ENCODE measurements at places on chromosomes 12 and 14.

GRCh38 chr12:13250416-13250815, 53.9 kb downstream of the EMP1 start:
- no peak for DNase-seq

DNA sequence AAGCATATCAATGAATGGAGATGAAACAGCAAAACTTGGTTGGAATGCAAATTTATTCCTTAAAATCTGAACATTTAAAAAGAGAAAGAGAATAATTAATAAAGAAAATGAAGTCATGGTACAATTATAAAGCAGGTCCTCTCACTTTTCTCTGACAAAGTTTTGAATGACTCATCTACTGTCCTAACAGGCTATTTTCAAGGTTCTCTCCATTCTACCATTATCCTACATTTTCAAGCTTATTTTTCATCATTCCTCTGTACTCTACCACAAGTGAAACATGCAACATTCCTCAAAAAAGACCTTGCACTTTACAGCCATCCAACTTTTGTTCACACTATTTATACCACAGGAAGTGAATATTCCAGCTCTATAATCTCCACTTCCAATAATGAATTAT, 36.9 kb upstream of the AP4S1 start:
- DNase-seq: no peak

DNA sequence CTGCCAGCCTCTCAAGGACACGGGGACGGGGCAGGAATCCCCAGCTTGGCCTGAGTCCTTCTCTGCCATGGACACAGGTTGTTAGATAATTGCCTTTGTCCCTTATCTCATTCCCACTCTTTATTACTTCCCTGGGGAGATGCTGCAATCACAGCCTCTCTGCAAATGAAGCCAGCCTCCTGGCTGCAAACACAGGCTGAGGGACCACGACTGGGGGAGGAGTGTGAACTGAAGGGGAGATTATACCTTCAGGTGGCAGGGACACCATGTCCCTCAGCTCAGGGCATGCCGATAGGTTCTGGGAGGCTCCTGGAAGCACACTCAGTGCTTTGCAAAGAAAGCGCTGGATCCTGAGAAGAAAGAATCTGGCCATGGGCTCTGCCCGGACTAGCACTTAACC, 16.1 kb upstream of the CHGA start:
- DNase-seq: no peak

GRCh38 chr12:80472911-80473500, 29.0 kb downstream of the PTPRQ start:
- no peak for DNase-seq

GRCh38 chr12:32146074-32146873, 39.6 kb downstream of the BICD1 start:
- no peak for DNase-seq
